ENCODE measurements at places on chromosomes 7 and 10. TPM values are rescaled to one million over a fixed set of nuclear protein-coding genes. Genes with fewer than 3 reads are reported as not detected.

DNA sequence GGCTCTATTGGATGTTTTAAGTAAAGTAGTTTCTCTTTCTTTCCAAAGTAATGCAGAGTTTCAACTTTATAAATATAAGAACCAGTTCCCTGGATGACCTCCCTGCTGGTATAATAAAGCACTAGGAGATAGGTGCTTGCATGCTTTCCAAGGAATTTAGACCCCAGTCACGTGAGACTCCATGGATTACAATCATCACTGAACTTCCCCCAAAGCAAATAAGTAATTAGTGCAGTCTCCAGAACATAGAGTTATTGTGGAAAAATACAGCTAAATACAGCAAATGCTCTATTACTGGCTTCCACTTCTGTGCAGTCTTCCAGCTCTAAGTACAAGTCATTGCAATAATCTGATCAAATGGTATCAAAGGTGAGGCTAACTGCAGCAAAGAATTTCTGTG is 220.2 kb upstream of the STEAP1 start:
- DNase-seq, result no peak

GRCh38 chr7:27616914-27617548 is 45.7 kb downstream of the HIBADH start:
- DNase-seq, result no peak

- DNase-seq, result no peak
Observed at GRCh38 chr7:105853931-105854419, 22.4 kb downstream of the ATXN7L1 start.

- no peak for DNase-seq
Observed at GRCh38 chr7:99729486-99730237, 5.3 kb downstream of the CYP3A7 start.

GRCh38 chr10:92363498-92363897 is 72.5 kb downstream of the MARCHF5 start:
- DNase-seq, result no peak

- DNase-seq, result no peak
Observed at GRCh38 chr10:31884386-31884785, 44.2 kb downstream of the ARHGAP12 start.

Gene EPDR1
- 305 TPM for total RNA-seq

Measured in Caki2 (cell line).